ENCODE measurements at places on chromosomes 4 and X. TPM values are rescaled to one million over a fixed set of nuclear protein-coding genes. Genes with fewer than 3 reads are reported as not detected.

FGF5 gene
- not detected for total RNA-seq

FMR1NB gene
- total RNA-seq = not detected

GLUD2 gene
- total RNA-seq = 5.9 TPM

USP17L22 gene
- total RNA-seq = not detected

F8A2 gene
- total RNA-seq = not detected

DNA sequence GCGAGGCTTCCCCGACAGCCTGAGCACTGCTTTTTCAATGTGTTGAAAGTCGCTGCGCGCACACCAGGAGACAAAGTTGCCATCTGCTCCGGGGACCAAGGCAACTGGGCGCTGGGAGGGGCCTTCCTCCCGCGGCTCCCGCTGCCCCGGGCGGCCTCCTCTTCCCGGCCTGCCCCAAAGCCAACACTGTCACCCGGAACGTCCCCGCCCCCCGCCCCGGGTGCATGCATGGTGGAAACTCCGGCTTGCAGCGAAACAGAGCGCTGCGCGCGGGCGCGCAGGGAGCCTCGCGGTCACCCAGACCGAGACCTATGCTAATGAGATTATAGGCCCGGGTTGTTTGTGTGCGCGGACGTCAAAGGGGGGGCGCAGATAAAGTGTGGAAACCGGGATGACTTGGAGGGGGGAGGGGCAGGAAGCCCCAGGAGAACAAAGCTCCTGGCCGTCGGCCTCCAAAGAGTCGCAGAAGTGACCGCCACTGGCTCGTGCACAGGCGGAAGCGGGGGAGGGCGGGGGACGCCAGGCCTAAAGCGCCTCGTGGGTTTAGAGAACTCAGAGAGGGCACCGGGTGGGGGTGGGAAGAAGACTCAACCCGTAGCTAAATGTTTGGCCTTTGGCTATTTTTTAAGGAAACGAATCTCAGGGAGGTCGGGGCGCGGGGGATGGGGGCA, 88.8 kb downstream of the BCOR start:
- H3K4me1 ChIP-seq = peaks cover 10% of the 10 kb centered on the region
- H3K36me3 ChIP-seq = no peaks in the 10 kb centered on the region
- peaks cover 61% of the 10 kb centered on the region for H3K27me3 ChIP-seq

GRCh38 chr4:67014592-67014991, 530.7 kb downstream of the CENPC start:
- H3K4me1 ChIP-seq = no peaks in the 10 kb centered on the region
- no peak for DNase-seq
- H3K27ac ChIP-seq = no peak overlapping the region
- no peaks in the 10 kb centered on the region for H3K27me3 ChIP-seq
- H3K4me3 ChIP-seq = no peak overlapping the region

Data from tibial nerve (tissue), 4 donors.